ENCODE measurements at places on chromosomes 13 and 19.
A peak's percentile ranks its signal among the peaks of the same experiment; 100 is the strongest.

GRCh38 chr19:40089462-40089861 is 1.3 kb downstream of the ZNF780A start:
- peak; percentile 9 for DNase-seq

DNA sequence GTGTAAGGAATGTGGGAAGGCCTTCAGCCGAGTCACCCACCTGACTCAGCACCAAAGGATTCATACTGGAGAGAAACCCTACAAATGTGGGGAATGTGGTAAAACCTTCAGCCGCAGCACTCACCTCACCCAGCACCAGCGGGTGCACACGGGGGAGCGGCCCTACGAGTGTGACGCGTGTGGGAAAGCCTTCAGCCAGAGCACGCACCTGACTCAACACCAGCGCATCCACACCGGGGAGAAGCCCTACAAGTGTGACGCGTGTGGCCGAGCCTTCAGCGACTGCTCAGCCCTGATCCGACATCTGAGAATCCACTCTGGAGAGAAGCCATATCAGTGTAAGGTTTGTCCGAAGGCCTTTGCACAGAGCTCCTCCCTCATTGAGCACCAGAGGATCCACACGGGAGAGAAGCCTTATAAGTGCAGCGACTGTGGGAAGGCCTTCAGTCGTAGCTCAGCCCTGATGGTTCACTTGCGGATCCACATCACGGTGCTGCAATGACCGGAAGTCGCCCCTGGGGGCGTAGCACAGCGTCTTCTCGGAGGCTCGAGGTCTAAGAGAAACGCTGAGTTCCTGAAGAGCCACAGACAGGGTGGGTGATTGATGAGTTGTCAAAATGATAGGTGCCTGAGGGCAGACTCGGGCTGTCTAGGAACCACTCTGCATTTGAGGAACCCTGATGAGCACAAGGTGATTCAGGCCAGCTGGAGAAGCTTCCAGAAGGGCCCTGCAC is 12.2 kb downstream of the ZSCAN22 start:
- no peak for DNase-seq

- DNase-seq: peak; percentile 9
Observed at GRCh38 chr19:20503476-20503875, 62.1 kb downstream of the ZNF737 start.

DNA sequence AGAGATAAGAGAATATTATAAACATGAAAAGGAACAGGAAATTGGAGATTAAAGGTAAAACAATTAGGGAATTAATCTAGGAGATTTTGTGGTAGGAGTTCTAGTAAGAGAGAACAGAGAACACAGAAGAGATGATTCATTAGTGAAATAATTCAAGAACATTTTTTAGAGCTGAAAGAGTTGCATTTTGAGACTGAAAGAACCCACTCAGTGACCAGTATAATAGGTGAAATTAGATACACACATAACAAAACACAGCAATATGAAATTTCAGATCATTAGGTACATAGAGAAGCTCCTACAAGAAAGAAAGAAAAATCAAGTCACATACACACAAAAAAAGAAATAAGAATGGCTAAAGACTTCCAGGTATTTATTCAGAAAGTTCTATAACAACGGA is 144.0 kb downstream of the CYSLTR2 start:
- DNase-seq: no peak

DNA sequence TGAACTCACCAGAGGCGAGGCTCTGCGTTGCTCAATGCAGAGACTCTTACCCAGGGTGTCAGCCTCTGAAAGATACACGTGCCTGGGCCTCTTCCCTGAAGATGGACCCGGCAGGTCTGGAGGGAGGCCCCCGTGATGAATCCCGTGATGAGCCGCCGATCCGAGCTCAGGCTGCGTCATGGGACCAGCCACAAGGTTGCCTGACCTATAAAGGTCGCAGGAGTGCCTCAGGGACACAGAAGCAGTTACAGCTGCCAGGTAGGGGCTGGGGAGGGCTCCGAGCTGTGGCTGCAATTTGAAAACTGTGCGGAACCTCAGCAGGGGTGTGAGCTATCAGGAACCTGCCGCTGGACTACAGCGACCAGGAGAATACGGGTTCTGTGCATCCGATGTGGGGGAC is 10.5 kb upstream of the ATP11A start:
- DNase-seq: no peak

- DNase-seq: no peak
Observed at GRCh38 chr19:9324584-9324962, 594 bp downstream of the ZNF559 start.

DNA sequence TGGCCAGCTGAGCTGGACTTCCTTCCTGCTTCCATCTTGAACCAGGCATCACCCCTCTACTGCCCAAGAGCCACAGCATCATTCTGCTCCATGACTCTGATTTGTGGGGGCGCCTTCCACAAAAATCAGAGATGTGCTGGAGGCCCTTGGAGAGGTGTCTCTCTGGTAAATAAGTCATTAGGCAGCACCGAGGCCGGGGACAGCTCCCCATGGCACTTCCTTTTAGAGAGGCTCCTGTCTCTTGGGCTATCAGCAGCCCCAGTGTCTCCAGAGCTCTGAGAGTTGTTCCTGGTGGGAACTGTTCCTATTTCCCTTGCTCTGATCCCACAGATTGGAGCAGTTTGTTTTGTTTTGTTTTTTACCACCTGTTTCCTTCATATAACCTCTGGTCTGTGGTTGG is 19.9 kb downstream of the NWD1 start:
- DNase-seq: no peak

GRCh38 chr19:35265900-35266519 is 2.8 kb upstream of the USF2 start:
- no peak for DNase-seq

GRCh38 chr19:34661357-34661756 is 15.6 kb downstream of the SCGB2B2 start:
- no peak for DNase-seq

DNA sequence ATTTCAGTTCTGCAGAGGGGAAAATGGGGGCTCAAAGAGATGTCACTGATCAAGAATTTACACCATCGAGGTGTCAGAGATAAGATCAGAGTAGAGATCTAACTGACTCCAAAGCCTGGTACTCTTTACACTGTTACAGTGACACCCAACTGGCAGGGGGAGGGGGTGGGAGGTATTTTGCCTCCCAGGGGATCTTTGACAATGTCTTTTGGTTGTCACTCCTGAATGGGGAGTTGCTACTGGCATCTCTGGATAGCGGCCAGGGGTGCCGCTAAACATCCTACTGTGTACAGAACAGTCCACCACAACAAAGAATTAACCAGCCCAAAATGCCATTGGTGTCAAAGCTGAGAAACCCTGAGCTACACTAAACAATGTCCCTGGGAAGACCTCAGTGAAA is 3.1 kb downstream of the FPR3 start:
- DNase-seq: no peak

DNA sequence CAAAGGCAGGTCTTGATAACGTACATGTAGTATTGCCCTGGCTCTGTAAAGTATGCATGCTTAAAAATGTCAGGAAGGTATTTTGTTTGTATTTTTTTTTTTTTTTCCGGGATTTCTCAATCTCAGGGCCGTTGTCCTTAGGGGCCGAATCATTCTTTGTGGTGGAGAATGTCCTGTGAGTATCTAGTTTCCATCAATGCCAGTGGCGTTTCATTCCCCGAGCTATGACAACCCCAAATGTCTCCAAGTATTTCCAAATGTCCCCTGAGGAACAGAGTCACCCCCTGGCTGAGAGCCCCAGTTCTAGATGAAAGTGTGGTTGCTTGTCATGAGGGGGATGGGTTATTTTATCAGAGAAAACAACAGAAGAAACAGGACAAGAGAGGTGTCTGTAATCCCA is 68.7 kb downstream of the ACSBG2 start:
- DNase-seq: no peak

- no peak for DNase-seq
Observed at GRCh38 chr13:41821238-41821594, 139.7 kb downstream of the VWA8 start.

DNA sequence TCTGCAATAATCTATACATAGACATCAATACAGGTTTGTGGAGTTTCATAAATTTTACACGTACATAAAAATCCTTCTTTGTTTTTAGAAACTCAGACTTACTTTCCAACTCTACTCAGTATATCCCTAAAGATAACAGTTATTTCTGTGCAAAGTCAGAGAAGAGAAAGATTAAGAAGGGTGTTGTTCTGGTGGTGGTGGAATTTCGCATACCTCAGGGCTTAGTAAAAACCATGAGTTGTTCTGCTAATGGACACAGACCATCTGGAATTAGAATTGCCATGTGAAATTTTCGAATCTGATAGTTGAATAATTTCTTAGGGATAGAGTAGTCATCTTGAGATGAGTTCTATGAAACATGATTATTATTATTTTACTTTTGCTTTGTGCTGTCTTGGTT is 102.7 kb downstream of the ZAR1L start:
- DNase-seq: peak; percentile 57

- DNase-seq: no peak
Observed at GRCh38 chr13:80563439-80563838, 222.5 kb upstream of the SPRY2 start.

Data from GM04504 (cell line).